ENCODE measurements at places on chromosomes 16 and 17.
A peak's percentile ranks its signal among the peaks of the same experiment; 100 is the strongest.

GRCh38 chr17:63525190-63525946, 2.2 kb downstream of the KCNH6 start:
- DNase-seq = no peak

DNA sequence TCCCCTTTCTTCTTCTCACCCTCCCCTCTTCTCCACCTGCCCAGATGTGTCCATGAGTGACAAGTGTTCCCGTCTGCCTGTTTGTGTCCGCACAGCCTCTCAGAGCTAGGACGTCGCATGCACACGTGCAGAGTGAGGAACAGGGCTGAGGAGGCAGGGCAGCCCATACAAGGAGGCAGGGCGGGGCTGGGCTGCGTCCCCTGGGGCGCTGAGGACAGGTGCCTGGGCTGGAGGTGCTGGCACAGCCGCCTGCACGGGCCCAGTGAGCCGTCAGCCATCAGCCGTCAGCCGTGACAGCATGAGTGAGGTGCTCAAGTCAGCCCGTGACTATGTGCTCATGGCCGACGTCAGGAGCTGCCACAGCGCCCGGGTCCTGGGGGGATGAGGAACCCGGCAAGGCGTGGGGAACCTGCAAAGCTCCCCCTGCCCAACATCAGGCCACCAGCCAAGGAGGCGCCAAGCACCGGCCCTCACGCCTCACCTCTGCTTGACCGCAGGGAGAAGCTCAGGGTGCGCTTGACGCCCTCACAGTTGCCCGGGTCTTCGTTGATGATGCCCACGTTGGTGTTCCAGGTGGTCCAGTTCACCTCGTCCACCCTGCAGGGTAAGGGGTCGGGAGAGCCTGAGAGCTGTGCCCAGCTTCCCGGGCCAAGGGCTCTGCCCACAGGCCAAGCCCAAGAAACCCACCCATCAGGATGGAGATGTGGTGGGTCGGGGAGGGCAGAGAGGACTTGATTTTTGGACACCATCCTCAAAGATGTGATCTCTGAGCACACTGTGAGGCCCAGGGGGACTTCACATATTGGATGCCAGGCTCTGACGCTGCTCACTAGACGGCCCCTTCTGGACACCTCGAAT, 13.7 kb upstream of the TRPV3 start:
- no peak for DNase-seq

- no peak for DNase-seq
Observed at GRCh38 chr16:17509194-17509593, 38.4 kb upstream of the XYLT1 start.

GRCh38 chr17:83072600-83073358, 6.6 kb upstream of the METRNL start:
- DNase-seq = no peak

DNA sequence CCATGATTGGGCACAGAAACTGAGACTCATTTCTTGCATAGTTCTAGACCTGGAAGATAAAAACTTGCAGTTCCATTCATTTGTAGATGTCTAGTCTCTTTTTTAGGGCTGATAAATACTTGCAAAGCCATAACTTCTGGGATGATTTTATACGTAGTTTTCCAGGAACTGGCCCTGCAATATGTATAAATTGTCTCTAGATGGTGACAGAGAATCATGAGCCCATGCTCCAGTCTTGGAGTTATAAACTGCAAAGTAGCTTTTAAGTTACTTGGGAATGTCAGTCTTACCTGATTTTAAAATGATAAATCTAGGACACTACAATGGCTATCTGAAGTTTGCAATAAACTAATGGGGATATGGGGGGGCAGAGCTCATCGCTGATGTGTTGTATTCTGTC, 3.0 kb upstream of the ADAMTS18 start:
- no peak for DNase-seq

- no peak for DNase-seq
Observed at GRCh38 chr17:79606487-79607281, 4.2 kb downstream of the RBFOX3 start.

DNA sequence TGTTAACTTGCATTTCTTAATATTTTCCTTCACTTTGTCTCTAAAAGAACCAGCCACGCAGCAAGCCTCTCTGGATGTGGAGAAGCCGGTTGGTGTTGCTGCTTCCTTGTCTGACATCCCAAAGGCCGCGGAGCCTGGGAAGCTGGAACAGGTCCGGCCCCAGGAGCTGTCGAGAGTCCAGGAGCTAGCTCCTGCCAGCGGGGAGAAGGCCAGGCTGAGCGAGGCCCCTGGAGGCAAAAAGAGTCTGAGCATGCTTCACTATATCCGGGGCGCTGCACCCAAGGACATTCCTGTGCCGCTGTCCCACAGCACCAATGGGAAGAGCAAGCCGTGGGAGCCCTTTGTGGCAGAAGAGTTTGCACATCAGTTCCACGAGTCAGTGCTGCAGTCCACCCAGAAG, 22.8 kb downstream of the GINS2 start:
- no peak for DNase-seq

- no peak for DNase-seq
Observed at GRCh38 chr17:79670537-79671084, 59.8 kb upstream of the RBFOX3 start.

GRCh38 chr17:19756546-19756945, 8.4 kb upstream of the ALDH3A1 start:
- no peak for DNase-seq

DNA sequence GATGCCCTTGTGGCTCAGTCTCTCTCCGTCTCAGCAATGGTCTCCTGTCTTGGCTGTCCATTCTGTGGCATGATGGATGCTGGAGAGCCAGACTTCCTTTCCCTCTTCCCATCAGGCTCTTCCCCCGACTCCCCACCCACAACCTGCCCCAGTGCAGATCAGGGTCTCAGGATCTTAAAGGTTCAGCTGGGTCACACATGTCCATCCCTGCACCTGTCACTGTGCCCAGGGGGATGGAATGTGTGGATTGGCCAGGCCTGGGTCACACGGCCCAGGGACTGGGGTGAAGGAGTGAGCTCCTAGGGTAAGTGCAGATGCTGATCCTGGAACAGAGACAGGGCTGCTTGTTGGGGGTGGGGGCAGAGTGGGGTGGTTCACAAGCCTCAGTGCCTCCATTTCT, 23.0 kb downstream of the ADGRG5 start:
- no peak for DNase-seq

- DNase-seq = no peak
Observed at GRCh38 chr17:290626-291025, 62.0 kb downstream of the RPH3AL start.

GRCh38 chr17:73305845-73306836, 5.7 kb downstream of the CDC42EP4 start:
- no peak for DNase-seq

DNA sequence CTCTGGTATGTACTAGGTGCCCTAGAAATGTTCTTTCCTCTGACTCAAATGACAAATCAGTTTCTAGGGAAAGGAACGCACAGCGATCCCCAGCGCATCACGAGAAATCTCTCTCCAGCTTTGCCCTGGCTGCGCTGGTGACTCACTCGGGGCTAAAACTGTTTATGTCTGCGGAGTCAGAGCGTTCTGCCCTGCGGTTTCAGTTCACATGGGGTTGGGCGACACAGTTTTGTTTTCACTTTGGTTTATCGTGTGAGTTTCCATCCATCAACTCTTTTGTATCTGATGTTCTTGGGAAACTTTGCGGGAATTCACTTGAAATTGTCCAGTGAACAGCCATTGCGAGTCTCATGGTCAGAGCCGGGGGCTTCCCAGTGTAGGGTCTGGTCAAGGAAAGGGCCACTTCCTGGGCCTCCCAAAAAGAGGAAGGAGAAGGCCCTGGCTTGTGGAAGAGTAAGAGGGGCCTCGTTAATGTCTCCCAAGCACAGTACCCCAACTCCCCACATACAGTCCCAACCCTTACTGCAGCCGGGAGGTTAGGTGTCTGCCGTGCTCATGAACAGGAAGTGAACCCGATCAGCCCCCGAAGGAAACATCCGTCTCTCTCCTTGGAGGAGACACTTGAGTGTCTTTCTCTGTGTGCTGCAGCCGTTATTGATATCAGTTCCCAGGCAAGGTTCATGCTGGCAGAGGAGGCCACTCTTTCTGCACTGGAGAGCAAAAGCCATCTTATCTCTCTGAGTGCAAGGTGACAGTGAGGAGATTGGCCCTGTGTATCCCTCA, 643.2 kb downstream of the WWOX start:
- no peak for DNase-seq

GRCh38 chr17:36884495-36885152, 52.7 kb upstream of the LHX1 start:
- DNase-seq = no peak

- no peak for DNase-seq
Observed at GRCh38 chr16:1159325-1159972, 6.5 kb downstream of the CACNA1H start.

- DNase-seq = peak; percentile 4
Observed at GRCh38 chr17:14150619-14151018, 81.3 kb downstream of the COX10 start.

DNA sequence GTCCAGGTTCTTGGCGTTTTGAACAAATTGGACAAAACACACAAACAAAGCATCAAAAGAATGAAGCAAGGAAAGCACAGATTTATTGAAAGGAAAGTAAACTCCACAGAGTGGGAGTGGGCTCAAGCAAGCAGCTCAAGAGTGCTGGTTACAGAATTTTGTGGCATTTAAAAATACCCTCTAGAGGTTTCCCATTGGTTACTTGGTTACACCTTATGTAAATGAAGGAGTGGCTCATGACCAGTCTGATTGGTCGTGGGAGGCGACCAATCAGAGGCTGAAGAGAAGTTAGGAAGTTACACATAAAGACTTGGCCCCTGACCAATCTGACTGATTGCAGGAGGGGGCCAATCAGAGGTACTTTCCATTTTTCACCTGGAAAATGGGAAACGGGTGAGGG, 1373.8 kb upstream of the GOT2 start:
- no peak for DNase-seq

- DNase-seq = no peak
Observed at GRCh38 chr16:27703545-27703944, 153.6 kb downstream of the KATNIP start.

DNA sequence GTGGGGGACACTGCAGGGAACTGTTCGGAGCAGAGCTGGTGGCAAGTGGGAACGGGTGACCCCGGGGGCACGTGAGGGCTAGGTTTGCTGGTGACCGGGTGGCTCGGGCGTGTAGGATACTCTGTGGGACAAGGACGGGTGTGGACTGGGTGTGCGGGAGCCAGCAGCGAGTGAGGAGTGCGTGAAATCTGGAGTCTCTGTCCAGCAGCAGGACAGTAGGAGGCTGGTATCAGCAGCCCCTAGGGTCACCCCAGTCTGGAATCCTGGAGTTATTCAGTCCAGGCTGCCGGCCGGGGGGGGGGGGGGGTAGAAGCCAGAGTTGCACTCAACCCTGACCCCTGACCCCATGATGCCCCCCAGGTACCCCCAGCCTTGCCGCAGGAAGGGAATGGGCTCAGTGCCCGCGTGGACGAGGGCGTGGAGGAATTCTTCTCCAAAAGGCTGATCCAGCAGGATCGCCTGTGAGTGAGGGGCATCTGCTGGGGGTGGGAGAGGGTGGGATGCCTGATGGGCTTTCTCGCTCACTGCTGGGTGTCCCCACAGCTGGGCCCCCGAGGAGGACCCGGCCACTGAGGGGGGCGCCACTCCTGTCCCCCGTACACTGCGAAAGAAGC, 6.2 kb downstream of the ACD start:
- DNase-seq = no peak

GRCh38 chr16:400061-400591, 1.6 kb upstream of the DECR2 start:
- DNase-seq = no peak

GRCh38 chr17:63550817-63551639, 751 bp downstream of the DCAF7 start:
- DNase-seq = no peak

DNA sequence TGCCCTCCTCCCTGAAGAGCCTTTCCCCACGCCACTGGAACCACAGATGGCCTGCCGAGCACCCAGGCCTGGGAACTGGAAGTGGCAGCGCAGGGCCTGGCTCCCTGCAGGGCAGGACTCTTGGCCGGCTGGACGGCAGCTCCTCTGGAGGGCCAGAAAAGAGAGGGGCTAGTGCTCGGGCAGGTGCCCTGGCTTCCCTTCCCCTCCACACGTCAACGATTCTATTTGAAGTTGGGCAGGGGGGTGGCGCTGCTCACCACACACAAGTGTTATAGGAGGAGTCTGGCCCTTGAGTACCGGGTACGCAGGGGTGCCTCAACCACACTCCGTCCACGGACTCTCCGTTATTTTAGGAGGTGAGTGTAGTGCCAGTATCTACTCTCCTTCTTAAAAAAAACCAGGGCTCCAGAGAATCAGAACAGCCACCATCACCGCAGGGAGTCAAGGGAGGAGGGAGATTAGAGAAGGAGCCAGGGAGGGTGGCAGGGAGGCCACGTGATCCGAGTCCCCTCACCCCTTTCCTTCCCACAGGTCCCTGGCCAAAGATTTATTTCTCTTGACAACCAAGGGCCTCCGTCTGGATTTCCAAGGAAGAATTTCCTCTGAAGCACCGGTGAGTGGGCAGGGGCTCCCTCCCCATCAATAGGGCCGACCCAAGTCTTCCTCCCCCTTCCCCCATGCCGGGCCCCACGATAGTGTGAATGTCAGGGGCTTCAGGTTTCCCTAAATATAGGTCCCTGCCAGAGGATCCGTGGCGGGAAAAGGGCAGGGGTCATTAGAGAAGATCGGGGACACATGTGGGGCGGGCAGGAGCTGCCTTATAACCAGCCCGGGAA, 1.4 kb upstream of the ALDOA start:
- peak; percentile 79 for DNase-seq

DNA sequence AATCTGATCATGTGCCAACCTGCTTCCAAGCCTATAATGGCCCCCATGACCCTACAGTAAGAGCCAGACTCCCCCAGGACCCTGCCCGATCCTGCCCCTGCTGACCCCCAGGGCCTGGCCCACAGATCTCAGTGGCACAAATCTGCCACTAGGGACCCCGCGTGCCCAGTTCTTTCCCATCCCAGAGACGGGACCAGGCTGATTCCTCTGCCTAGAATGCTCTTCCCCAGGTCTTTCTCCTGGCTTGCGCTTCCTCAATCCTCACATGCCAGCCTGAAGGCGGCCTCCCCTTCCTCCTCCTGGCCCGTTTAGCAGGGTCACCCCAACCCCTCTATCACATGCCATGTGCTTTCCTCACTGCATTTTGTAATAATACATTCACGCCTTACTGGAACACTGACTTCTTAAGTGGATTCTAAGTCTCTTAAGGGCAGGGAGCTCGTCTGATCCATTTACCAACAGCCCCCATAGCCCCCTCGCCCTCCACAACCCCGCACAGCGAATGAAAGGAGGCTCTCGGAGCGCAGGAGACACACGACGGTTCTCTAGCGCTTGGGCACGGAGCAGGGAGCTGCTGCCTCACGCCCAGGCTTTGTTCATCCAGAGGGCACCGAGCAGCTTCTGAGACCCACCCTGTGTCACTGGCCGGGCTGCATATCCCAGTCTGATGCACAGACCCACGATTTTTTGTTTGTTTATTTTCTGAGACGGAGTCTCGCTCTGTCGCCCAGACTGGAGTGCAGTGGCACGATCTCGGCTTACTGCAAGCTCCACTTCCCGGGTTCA, 1.2 kb downstream of the TRIM65 start:
- no peak for DNase-seq

- DNase-seq = no peak
Observed at GRCh38 chr17:32116937-32117336, 25.4 kb upstream of the RHOT1 start.

- DNase-seq = no peak
Observed at GRCh38 chr17:72457712-72458111, 336.9 kb downstream of the SOX9 start.

All from cerebellum (tissue), 4 donors.